ENCODE measurements at places on chromosomes 4 and X.

- DNase-seq = no peak
Observed at GRCh38 chr4:56540826-56541225, 35.2 kb downstream of the ARL9 start.

DNA sequence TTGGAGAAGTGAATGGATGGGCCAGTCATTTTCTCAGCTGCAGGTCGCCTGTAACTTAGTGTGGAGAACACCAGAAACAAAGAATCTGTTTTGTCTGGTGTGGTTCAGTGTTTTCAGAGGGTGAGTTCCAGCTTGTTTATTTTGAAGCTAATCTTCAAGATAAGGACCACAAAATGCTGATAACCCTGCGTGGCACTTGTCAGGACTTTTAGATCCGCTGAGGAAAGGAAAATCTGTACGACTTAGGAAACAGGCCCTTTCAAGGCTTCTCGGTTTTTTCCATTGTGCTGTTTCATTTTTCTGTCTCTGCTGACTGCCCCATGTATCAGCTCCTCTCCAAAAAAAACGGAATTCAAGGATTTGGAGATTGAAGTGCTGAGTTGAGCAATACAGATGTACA is 8.7 kb upstream of the ANAPC4 start:
- no peak for DNase-seq

GRCh38 chrX:47197526-47197925 is 3.9 kb downstream of the UBA1 start:
- DNase-seq = no peak

GRCh38 chrX:136880003-136880451 is 498 bp downstream of the RBMX start:
- peak; percentile 31 for DNase-seq

- DNase-seq = no peak
Observed at GRCh38 chr4:123838474-123838873, 441.9 kb downstream of the SPRY1 start.

DNA sequence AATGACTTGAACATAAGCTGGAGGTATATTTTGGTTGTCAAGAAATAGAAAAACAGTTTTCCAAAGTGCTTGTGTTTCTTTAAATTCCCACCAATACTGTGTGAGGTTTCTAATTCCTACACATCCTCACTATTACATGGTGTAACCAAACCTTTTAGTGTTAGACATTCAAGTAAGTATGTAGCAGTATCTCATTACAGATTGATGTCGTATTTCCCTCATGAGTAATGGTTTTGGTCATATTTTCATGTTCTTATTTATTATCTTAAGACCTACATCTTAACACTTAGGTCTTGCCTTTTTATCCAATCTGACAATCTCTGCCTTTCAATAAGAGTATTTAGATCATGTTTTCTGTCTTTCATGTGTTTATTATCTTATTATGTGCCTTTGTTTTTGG is 253.7 kb upstream of the ANXA10 start:
- DNase-seq = no peak

DNA sequence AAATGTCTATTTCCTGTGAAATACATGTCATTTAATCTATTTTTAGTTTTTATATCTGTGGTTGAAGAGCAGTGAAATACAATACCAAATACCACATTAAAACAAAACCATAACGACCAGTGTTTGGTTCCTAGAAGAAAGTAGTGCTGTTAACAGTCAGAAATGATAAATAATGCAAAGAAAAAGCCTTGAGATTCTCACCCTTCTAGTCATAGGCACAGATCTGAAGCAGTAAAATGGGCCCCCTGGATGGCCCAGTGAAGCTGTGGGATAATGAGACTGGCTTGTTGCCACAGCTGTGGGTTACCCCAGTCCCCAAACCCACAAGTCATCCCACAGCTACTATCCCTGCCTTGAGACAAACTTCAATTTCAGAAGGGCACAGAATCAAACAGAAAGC is 137.3 kb upstream of the RPL34 start:
- DNase-seq = peak; percentile 14

GRCh38 chr4:173214231-173214630 is 45.6 kb downstream of the GALNT7 start:
- DNase-seq = no peak

DNA sequence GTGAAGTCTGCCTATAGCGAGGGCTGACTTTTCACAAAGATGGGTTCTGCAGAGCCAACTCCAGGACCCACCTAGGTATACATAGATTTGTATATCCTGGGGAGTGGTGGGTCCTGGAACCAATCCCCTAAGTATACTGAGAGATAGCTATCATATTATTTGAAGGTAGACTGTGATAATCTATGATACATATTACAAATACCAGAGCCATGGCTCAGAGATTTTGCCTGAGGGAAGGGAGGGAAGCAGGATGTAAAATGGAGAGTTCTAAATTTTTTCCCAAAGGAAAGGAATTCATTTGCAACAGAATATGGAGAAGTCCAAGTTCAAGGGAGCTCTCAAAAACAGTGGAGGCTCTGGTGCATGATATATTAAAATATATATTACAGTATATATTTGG is 7.2 kb downstream of the TCEAL3 start:
- DNase-seq = no peak

DNA sequence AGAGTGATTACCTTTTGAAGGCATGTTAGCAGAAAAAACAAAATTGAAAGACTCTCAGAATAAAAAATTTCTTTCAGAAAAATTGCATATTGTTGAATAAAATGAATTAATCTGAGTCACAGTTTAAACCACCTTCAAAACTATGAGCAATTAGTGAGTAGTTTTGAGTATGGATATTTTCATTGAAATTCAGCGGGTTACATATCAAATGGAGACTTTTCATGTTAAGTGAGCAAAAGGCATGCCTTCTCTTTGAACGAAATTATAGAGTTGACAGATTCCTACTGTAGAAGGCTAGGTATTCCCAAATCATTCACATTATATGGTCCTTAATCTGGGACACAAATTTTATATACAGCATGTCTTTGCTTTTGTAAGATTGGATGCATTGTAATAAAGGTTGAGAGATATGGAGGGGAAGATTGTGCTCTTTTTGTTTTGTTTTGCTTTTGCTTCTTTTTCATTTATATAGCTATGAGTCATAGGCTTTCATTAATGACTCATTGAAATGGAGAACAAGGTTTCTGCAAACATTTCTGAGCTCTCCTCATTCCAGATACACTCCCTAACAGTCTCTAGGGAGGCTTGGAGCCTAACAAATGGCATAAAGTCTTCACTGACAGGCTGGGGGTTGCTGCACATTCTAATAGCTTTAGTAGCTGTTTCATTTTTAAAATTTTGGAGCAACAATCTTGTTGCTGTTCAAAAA is 21.6 kb downstream of the PCDH18 start:
- DNase-seq = peak; percentile 79

DNA sequence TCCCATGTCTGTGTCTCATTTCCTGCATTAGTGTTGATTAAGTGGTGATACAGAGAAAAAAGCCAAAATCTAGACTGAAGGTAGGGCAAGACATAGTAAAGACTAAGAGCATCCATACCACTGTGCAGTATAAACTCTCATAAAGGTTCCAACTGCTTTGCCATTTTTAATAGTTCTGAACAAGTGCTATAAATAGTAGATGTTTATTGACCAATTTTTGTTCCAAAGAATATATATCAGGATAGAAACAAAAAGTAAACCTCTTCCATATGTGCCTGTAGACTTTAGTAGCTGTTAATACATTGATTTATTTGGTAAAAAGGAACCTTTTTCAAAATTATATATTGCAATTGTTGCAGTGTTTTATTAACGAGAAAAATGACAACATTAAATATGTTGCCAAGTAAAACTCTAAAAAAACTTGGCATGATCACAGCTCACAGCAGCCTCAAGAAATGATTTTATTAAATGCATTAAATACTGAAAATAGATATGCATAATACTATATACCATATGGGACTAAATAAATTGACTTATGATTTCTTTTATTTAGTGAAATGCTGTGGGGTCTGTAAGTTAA is 22.3 kb upstream of the AASDH start:
- no peak for DNase-seq

GRCh38 chrX:138917781-138918180 is 206.3 kb upstream of the FGF13 start:
- DNase-seq = no peak

DNA sequence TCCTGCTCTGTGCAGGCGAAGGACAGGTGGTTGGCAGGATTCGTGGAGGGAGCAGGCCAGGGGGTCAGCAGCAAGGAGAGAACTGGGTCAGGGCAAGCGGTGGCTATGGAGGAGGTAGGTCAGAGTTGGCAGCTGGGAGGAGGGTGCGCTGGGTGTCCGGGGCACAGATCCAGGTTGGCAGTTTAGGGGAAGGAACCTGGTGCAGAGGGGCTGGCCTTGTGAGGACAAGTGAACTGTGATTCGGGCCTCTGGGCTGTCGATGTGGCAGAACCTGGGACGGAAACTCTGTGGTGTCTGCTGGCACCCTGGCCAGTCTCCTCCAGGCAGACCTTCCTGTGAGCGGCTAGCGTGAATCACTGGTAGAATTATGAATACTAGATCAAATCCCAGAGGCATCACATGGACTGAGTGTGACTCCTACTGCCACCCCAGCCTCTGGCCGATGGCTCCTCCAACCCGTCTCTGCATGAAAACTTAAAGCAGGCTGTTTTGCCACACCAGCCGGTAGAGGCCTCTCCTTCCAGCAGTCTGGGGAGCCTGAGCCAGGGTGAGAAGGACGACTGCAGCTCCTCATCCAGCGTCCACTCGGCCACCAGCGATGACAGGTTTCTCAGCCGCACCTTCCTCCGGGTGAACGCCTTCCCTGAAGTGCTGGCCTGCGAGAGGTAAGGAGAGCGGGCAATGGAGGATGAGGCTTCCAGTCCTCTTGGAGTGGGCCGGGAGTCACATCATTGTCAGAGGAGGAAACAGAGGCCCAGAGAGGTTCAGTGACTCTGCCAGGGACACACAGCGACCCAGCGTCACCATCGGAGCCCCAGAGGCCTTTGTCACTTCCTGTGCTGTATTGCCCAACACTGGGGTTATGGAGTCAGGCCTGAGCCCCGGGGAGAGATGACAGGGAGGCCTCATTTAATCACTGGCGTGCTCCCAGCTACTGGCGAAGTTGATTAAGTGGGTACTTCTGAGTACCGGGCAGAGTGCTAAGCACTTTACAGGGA is 20.3 kb downstream of the EVC start:
- DNase-seq = no peak

GRCh38 chr4:74322301-74322700 is 14.0 kb downstream of the EPGN start:
- no peak for DNase-seq

DNA sequence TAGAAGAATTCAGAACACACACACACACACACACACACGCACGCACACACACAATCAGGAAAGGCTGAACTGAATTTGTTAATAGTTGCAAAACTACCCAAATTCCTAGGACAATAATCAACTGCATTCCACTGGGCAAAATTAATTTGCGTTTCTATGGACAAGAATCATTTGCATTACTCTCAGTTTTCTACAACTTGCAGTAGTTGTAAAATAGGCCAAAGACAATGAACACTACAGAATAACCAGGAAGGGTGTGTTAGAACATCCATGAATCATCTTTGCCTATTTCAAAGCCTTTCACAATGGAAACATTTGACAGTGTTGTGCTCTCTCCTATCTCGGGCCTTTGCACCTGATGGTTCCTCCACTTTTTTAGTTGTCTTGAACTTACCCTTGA is 77.1 kb upstream of the IGFBP7 start:
- no peak for DNase-seq

- DNase-seq = no peak
Observed at GRCh38 chrX:39950018-39950688, 147.6 kb downstream of the BCOR start.

- no peak for DNase-seq
Observed at GRCh38 chrX:110877326-110877725, 81.7 kb upstream of the CHRDL1 start.

- no peak for DNase-seq
Observed at GRCh38 chr4:151987606-151988005, 226.8 kb upstream of the GATB start.

DNA sequence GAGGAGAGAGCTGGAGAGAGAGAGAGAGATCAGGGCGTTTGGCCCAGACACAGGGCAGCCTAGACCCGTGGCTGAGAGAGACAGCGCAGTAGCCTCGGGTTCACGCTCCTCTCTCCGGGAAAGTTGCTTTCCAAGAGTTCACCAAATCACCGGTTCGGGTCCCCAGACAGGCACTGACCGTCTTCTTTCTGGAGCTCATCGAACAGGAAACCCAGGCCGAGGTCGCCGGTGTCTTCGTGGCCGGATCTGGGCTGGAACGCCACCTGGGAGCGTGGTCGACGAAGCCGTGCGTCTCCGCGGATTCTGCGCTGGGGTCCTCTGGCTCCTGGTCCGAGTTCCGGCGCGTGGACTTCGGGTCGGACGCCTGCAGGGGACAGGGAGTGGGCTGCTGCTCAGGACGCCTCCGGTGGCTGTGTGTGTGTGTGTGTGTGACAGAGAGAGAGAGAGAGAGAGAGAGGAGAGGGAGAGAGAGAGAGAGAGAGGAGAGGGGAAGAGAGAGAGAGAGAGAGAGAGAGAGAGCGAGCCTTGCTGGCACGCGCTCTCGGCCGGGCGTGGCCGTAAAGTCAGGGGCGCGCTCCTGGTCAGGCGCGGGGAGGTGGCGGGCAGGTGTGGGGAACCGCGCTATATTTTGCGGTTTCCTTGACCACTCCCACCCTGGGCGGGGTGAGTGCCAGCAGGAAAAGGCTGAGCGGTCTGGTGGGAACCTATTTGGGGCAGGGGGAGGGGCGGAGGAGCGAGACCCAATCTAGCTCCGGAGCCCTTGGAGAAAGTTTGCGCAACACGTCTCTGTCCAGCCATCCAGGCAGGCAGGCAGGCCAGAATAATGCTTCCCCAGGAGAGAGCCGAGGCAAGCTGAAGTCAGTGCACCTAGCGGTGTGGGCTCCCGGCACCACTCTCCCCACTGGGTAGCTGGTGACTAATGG is 62.1 kb downstream of the RHOXF2B start:
- DNase-seq = no peak

GRCh38 chr4:185734214-185734613 is 77.8 kb downstream of the SORBS2 start:
- DNase-seq = no peak

DNA sequence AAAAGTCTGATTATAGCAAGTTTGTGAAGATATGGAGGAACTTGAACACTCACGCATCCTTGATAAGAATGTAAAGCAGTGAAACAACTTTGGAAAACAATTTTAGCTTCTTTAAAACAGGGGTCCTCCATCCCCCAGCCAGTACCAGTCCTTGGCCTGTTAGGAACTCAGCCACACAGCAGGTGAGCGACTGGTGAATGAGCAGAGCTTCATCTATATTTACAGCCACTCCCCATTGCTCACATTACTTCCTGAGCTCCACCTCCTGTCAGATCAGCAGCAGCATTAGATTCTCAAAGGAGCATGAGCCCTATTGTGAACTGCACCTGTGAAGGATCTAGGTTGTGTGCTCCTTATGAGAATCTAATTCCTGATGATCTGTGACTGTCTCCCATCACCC is 530.3 kb upstream of the PRKX start:
- no peak for DNase-seq

DNA sequence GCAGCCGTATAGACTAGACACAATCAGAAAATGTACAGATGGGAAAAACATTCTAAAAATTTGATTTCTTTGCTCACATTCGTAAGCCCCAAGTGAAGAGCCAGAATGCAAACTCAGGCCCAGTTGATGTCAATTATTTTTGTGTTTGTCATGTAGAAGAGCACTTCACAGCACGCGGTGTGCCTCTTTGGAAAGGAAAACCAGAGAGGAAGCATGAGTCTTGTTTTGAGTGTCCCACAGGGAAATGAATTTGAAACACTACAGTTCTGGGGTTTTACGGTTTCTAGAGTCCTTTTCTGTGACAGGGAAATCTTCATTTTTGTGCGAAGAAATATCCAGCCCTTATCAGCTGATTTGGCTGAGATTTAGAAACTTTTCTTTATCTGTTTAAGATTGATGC is 554.6 kb upstream of the BOD1L1 start:
- no peak for DNase-seq

Data from LoVo (cell line).